ENCODE measurements at places on chromosomes 6 and 20.
A peak's percentile ranks its signal among the peaks of the same experiment; 100 is the strongest.

- no peak for DNase-seq
Observed at GRCh38 chr6:133595111-133595761, 293.7 kb upstream of the TCF21 start.

- DNase-seq = no peak
Observed at GRCh38 chr6:36700831-36701230, 3.2 kb downstream of the RAB44 start.

DNA sequence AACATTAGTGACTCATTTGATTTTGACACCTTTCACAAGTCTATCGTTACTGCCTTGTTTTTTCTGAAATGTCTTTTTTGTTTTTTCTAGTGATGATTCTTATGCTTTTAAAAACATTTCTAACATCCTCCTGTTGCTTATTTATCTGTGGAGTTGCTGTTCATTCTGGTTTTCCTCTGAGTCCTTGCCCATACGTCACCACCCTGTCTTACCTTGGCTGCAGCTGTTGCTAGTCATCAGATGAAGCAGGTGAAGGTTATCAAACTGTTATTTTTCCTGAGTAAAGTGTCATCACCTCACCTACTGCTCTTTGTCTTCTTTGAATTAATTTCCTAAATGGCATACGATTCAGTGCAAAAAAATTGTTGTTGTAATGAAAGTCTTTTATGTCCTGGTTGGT is 376.6 kb downstream of the GRIK2 start:
- DNase-seq = no peak

DNA sequence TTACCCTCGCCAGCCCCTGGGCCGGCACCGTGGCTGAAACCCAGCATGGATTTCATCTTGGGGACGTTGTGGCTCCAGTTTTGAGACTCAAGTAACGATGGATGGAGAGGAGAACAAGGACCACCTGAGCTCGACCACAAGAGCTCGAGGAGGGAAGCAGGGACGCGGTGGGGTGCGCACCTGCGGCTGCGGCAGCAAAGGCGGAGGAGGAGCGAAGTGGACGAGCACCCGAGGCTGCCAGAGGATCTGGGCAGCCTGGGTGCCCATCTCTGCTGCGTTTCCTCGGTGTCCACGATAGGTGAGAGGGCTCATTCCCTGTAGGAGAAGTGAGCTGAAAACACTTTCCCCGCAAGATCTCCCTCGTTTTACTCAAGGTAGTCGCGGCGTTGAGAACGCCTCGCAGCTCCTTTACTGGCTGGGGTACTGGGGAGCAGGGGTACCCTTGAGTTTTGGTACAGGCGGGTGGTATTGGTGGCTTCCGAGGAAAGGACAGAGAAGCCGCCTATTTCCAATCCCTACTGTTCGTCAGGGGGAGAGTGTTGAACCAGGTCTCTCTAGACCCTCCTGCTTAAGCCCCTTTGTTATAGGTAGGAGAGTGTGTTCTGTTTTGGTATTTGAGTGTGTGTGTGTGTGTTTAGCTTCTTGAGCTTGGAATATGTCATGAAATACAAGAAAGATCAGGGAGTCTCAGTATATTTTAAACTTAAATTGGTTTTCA is 137.7 kb downstream of the TRIM27 start:
- DNase-seq = no peak

DNA sequence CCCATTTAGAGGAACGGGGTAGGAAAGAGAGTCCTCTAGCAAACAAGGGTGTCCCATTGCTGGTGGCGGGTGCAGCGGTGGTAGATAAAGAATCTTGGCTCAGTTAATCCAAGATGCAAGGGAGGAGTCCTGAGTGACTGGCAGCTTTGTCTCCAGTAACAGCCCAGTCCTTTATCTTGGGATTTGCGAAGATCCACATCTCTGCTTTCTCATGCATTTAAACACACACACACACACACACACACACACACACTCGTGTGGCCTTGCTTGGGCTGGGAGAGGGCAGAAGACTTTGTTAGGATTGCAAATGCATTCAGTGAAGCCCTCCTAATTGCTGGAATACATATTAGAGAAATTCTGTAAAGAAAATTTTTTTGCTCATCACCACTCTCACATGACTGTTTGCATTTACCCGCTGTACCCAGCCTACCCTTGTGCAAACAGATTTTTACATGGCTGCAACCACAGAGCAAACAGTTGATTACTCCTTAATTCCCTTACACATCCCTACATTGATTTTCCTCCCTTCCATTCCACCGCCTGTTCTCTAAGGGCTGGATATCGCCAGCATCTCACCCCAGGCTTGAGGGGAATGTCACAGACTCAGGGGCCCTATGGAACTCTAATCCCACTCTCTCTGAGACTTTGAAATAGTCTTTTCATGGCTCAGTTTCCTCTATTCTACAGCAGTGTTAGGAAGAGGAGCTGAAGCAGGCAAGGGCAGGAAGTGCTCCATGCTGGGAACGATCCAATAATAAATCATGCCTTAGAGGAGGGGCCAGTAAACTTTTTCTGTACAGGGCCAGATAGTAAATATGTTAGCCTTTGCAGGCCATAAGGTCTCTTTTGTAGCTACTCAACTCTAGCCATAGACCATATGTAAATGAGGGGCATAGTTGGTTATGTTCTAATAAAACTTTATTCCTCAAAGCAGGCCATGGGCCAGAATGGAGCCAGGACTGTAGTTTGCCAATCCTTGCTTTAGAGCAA is 3.5 kb downstream of the C6orf132 start:
- DNase-seq = no peak

DNA sequence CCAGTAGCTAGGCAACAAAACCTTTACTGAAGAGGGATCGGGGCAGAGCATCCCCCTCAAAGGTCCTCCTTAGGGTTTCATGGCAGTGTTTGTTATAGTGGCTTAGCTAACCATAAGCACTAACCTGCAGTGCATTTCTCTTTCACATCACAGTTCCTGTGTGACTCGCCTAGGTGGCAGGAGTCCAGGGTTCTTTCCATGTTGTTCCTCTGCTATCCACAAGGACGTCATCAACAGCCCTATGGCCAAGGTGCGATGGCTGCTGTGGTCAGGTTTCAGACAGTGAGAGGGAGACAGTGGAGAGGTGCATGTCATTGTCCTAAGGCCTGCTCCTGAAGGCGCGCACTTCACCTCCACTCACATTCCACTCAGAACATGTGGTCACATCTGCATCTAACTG is 38.8 kb upstream of the FOXA2 start:
- DNase-seq = peak; percentile 28

GRCh38 chr20:1402149-1402548 is 9.3 kb upstream of the FKBP1A start:
- DNase-seq = peak; percentile 80

GRCh38 chr20:40632346-40632976 is 56.6 kb downstream of the MAFB start:
- no peak for DNase-seq

GRCh38 chr6:150887978-150888563 is 22.6 kb downstream of the MTHFD1L start:
- DNase-seq = no peak

DNA sequence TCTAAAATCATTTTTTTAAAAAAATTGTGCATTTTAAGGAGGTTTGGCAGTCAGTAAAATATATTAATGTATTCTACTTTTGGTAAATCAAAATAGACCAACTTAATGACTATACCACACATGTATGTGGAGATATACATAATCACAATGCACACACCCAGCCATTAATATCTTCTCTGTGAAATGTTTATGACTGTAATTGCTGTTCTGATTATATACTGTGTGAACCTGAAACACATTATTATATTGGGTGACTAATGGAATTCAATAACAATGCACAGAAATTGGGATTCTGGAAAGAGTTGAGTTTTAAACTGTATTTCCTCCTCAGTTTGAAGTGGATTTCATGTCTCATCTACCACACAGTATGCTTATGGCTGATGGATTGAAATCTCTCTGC is 233.6 kb downstream of the PLCB1 start:
- DNase-seq = no peak

- DNase-seq = no peak
Observed at GRCh38 chr6:150925976-150926375, 60.5 kb downstream of the MTHFD1L start.

- peak; percentile 55 for DNase-seq
Observed at GRCh38 chr6:40950986-40951698, 87.9 kb downstream of the UNC5CL start.

DNA sequence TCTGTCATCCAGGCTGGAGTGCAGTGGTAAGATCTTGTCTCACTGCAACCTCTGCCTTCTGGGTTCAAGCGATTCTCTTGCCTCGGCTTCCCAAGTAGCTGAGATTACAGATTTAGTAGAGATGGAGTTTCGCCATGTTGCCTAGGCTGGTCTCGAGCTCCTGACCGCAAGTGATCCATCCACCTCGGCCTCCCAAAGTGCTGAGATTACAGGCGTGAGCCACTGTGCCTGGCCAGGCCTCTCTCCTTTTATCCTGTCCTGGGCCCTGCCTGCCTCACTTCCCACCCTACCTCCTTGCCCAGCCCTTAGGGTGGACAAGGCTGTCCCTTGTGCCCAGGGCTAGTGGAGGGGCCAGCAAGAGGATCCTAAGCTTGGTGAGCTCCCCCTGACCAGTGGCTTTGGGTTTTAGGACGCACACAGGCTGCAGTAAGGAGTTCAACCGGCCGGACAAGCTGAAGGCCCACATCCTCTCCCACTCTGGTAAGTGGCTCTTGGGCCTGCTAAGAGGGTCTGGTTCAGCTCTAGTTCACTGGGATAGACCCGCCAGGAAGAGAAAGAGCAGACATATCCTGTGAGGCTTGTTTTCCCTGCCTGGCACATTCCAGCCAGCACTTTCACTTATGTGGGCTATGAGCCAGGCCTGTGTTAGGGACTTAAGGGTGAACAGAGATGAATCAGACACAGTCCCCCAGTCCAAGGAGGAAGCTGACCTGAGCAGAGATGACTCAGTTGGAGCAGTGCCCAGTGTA is 21.9 kb upstream of the CHMP4B start:
- DNase-seq = peak; percentile 98

DNA sequence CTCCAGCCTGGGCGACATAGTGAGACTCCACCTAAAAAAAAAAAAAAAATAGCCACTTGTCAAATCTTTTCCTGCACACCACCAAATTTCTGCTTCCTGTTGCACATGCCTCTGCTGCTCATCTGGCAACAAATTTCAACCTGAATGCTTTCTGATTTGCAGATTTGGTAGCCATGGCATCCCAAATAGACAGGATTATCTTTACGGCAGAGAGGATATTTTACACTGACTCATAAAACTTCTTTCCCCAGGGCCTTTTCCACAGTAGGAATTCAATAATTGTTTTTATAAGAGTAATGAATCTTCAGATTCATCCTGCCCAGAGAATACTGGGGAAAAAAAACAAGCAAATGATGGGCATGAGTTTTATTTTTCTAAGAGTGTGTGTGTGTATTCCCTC is 264.6 kb downstream of the FRK start:
- DNase-seq = peak; percentile 70

DNA sequence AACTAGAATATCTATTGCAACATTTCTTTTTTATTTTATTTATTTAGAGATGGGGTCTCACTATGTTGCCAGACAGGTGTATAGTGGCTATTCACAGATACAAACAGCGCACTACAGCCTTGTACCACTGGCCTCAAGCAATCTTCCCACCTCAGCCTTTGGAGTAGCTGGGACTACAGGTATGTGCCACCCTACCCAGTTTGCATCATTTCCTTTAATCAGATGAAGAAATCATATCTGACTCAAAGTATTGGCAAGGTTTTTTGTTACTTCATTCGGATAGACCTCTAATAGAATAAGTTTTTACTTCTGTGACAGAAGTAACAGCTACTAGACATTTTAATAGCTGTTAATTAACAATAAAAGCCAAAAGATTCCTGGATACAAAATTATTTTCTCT is 153.9 kb downstream of the CDK19 start:
- DNase-seq = no peak

- DNase-seq = no peak
Observed at GRCh38 chr6:139443231-139444112, 69.0 kb upstream of the CITED2 start.

- DNase-seq = no peak
Observed at GRCh38 chr6:87151781-87152525, 3.4 kb upstream of the ZNF292 start.

DNA sequence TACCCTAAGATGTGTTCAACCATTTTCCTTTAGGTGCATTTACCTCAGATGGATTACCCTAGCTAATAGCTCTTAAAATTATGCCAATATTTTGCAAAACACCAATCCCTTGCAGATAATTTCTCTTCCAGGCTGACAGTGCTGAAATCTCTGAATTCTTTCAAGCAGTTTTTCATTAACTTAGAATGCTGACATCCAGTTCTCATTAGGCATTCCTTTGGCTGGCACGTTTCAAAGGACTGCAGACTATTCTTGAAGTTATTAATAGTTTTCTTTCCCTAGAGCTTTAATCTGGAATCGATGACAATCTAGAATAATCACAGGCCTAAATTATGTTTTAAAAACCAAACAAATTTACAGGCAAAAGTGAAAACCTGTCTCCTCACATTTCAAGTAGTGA is 68.3 kb downstream of the SMLR1 start:
- no peak for DNase-seq

GRCh38 chr6:143074670-143075318 is 14.1 kb downstream of the AIG1 start:
- no peak for DNase-seq

- DNase-seq = no peak
Observed at GRCh38 chr6:8589941-8590729, 154.8 kb upstream of the SLC35B3 start.
